ENCODE measurements at places on chromosomes 13 and 19.

DNA sequence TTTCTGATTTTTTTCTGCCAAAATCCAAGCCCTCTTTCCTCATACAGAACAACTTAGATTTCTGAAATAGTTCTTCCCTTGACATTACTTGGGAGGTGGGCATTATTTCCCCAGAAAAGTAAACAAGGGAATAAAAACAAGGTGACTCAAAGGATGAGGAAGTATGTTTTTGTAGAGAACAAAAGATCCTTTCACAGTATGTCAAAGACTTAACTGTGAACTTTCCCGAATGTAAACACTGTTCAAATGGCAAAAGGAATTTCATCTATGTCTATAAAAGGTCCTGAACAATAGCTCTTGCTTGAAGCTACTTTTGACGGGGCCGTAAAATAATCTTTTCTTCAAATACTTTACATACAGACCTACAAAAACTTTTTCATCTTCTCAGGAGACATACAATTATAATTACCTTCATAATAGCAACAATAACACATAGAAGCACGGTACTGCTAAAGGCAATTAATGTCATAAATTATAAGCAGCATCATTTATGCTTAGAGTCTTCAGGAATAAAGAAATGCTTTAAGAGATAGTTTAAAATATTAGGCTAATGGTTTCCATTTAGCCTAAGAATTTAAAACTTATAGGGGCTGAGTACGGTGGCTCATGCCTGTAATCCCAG lies 191.1 kb downstream of the RGCC start:
- no peak for DNase-seq

DNA sequence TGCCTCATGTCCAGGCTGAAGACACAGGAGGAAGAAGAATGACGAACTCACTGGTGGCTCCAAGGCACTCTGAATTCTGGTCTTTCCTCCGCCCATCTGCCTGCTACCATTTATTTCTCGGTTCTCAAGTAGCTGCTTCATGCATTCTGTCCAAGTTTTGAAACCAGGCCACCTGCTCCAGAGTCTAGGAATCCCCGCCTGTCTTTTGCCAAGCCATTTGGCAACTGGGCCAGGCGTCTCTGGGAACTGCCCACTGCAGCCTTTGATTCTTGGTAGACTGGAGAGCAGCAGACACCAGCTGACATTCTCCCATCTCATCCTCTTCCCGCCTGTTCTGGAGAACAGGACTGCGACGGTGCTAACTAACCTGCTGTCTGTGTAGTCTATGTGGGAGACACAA lies 10.8 kb downstream of the SLC35E1 start:
- no peak for DNase-seq

DNA sequence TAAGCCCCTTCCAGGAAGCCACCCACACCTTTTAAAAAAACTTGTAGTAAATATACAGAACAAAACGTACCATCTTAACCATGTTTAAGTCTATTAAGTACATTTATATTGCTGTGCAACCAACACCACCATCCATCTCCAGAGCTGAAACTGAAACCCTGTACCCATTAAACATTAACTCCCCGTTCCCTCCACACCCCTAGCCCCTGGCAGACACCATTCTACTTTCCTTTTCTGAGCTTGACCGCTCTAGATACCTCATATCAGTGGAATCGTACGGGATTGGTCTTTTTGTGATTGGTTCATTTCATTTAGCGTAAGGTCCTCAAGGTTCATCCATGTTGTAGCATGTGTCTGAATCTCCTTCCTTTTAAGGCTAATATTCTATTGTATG lies 13.0 kb upstream of the SPATA13 start:
- DNase-seq = no peak

DNA sequence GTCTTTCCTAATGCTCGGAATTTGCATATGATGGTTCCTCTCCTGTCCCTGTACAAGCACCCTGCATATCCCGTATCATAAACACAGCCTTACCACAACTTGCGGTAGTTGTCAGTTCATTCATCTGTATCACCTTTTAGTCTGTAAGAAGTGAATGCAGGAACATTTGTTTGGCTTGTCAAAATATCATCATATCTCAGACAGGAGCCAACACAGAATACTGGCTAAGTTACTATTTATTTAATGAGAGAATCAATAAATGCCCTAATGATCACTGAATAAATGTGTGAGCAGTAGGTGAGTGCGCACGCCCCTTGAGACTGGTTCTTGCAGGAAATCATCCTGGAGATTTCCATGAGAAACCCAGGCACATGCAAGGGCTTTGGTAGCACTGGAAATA lies 182.8 kb downstream of the MYO16 start:
- no peak for DNase-seq

- no peak for DNase-seq
Measured at GRCh38 chr13:111521691-111522229, 201.3 kb downstream of the TEX29 start.

DNA sequence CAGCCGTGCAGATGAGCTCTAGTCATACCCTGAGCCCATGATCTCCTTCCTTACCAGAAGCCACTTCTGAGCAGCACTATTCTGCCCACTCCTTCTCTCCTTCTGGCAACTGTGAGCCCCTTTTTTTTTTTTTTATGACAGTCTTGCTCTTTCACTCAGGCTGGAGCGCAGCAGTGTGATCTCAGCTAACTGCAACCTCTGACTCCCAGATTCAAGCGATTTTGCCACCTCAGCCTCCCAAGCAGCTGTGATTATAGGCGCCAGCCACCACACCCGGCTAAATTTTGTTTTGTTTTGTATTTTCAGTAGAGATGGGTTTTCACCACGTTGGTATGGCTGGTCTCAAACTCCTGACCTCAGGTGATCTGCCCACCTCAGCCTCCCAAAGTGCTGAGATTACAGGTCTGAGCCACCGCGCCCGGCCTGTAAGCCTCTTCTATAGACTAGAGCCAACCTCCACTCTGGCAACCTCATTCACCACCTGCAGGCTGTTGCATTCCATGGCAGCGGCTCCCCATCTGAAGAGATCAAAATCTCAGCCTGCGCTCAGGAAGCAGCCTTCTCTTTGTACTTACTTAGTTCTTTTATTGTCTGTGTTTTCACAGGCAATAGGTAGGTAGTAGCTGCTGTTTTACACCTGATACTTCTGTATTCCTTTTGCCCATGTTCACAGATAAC lies 34.8 kb upstream of the NDFIP2 start:
- DNase-seq = no peak

DNA sequence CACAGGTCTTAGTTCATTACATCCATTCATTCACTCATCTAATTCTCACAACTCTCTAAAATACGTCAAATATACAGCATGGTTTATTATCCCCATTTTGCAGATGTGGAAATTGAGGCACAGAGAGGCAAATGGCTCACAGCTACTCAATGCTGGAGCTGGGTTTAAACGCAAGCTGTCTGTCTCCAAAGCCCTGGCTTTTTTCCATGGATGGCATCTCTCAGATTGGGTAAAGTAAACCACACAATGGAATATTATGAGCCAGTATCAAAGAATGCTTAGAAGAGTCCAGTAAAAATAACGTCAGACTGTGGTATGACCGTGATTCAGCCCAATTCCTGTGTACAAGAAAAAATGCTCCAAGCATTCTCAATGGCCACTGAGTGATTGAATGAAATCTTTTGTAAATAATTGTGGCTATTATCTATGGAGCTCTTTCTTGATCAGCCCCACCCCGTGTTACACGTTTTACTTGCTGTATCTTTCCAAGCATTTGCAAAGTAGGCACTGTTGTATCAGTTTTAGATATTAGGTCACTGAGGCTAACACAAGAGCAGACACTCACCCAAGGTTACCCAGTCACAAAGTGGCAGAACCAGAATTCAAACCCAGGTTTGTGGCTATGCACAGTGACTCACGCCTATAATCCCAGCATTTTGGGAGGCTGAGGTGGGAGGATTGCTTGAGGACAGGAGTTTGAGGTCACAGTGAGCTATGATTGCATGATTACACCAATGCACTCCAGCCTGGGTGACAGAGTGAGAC lies 5.5 kb upstream of the ACP7 start:
- no peak for DNase-seq

DNA sequence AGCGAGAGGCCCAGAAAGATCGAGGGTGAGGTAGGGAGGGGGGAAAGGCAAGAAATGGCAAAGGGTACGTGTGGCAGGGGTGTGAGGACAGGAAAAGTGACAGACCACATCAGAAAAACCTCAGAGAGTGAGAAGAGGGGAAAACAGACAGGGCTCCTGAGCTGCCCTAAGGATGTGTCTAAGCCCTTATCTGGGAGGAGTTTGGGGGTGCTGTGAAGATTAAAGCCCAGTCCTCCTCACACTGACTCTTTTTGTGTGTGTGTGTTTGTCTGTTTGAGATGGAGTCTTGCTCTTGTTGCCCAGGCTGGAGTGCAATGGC lies 703 bp upstream of the PTH2 start:
- no peak for DNase-seq

- DNase-seq = no peak
Measured at GRCh38 chr13:99847318-99847750, 124.2 kb downstream of the ZIC5 start.

GRCh38 chr13:77521194-77521593 lies 14.3 kb upstream of the SCEL start:
- DNase-seq = no peak

DNA sequence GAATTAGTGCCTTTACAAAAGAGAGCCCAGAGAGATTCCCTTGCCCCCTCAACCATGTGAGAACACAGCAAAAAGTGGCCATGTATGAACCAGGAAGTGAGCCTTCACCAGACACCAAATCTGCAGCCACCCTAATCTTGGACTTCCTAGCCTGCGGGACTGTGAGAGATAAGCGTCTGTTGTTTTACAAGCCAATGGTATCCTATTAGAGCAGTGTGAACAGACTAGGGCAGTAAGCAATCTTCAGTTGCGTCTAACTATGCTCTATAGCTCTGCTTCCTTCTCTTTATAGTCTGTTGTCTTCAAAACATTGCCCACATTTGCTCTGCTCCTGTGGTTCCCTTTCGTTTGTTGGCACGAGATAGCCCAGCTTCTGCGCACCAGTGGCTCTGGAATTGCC lies 109.5 kb upstream of the FNDC3A start:
- DNase-seq = no peak

- DNase-seq = no peak
Measured at GRCh38 chr19:41893899-41894298, 10.9 kb downstream of the ARHGEF1 start.

DNA sequence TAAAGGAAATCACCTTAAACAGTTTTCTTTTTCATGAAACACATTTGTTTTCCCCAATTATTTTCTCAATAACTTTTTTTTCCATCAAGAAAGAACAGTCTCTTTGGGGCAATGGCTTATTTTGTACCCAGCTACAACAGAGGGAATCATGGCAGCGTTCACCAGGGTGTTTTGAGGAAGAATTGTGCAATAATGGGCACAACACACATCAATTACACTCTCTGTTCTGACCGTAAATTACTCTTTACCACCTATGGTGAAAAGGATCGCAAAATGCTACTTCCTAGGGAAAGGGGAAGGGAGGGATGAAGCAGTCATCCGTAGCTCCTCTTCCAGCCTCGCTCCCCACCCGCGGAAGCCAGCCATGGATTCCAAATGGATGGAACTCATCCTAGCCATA lies 38.6 kb downstream of the TMTC4 start:
- peak; percentile 72 for DNase-seq
